ENCODE measurements at places on chromosomes 13 and 19.

GRCh38 chr19:5628919-5629481 lies 6.1 kb downstream of the SAFB start:
- H3K4me3 ChIP-seq = no peak overlapping the region
- H3K4me1 ChIP-seq = peaks cover 8% of the 10 kb centered on the region
- peaks cover 76% of the 10 kb centered on the region for H3K36me3 ChIP-seq
- DNase-seq = no peak
- H3K27ac ChIP-seq = no peak overlapping the region
- no peaks in the 10 kb centered on the region for H3K27me3 ChIP-seq

DNA sequence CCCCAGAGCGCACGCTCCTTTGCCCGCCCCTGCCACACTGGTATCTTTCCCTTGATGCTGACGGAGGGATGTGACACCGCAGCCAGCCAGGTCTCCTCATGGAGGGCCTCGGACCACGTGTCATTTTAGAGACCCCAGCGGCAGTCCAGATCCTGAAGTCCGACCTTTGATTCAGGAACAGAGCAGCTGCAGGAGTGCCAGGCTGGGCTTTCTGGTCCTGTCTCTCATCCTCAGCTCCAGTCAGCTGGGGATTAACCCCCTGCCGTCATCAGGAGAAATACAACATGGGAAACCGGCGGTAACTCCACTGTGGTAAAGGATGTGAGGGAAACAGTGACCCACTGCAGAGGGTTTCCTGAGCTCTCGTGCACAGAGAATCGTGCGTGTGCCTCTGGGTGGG lies 140.6 kb downstream of the SIPA1L3 start:
- no peaks in the 10 kb centered on the region for H3K4me1 ChIP-seq
- DNase-seq = no peak
- H3K4me3 ChIP-seq = no peak overlapping the region
- H3K27ac ChIP-seq = no peak overlapping the region
- H3K36me3 ChIP-seq = peaks cover 3% of the 10 kb centered on the region

- H3K4me1 ChIP-seq = peaks cover 69% of the 10 kb centered on the region
- H3K4me3 ChIP-seq = no peak overlapping the region
- DNase-seq = peak; percentile 91
- peaks cover 6% of the 10 kb centered on the region for H3K36me3 ChIP-seq
Observed at GRCh38 chr19:6060600-6061375, 49.5 kb downstream of the RFX2 start.

GRCh38 chr19:10936661-10937084 lies 8.1 kb downstream of the TIMM29 start:
- H3K4me3 ChIP-seq = no peak overlapping the region
- no peaks in the 10 kb centered on the region for H3K36me3 ChIP-seq
- no peak for DNase-seq
- H3K27me3 ChIP-seq = no peaks in the 10 kb centered on the region

GRCh38 chr19:51803519-51803918 lies 8.6 kb downstream of the FPR3 start:
- H3K4me1 ChIP-seq = peaks cover 13% of the 10 kb centered on the region
- no peaks in the 10 kb centered on the region for H3K27me3 ChIP-seq
- no peak overlapping the region for H3K4me3 ChIP-seq
- no peaks in the 10 kb centered on the region for H3K36me3 ChIP-seq
- DNase-seq = no peak

DNA sequence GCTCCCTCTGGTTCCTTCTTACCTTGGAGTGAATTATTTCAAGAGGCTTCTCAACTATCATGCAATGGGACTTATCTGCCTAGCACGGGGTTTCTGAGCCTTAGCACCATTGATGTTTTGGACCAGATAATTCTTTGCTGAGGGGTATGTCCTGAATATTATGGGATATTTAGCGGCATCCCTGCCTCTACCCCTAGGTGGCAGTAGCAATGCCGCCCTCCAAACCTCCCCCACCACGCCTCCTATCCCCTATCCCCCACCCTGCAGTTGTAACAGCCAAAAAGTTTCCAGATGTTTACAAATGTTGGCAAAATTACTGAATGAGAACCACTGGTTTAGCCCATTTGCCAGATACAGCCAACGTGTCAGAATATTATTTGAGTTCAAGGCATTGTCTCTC lies 125.5 kb downstream of the POSTN start:
- no peak for DNase-seq
- H3K27ac ChIP-seq = no peak overlapping the region

- H3K36me3 ChIP-seq = no peaks in the 10 kb centered on the region
- H3K27ac ChIP-seq = no peak within 1 kb of the TSS
- H3K4me1 ChIP-seq = no peaks in the 10 kb centered on the region
- DNase-seq = peak; percentile 26
- H3K4me3 ChIP-seq = peak within 1 kb of the TSS; percentile 20
Observed at GRCh38 chr13:112968910-112969691, at the start of gene MCF2L. Gene MCF2L (plus strand): TSS chr13:112969214. CDS start chr13:112969380, 166 bp downstream.

DNA sequence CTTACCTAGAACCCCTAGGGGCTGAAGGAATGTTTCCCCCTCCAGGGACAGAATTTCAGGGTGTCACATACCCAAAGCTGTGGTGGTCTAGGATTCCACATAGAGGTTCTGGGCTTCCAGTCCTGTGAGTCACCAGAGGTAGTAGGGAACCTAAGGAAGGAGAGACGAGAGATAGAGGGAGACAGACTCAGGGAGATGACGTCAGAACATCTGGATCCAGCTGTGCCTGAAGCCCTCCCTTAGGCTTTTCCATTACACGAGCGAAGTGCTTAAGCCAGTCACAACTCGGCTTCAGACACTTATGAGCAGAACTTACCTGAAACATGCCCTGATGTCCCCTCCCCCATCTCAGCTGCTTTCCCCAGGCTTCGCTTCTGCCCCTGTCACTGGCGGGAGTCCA lies 11.8 kb upstream of the SELENOW start:
- no peaks in the 10 kb centered on the region for H3K27me3 ChIP-seq
- H3K27ac ChIP-seq = no peak overlapping the region
- H3K4me1 ChIP-seq = no peaks in the 10 kb centered on the region
- H3K36me3 ChIP-seq = no peaks in the 10 kb centered on the region
- H3K4me3 ChIP-seq = no peak overlapping the region

GRCh38 chr13:67117010-67117550 lies 113.1 kb downstream of the PCDH9 start:
- H3K4me1 ChIP-seq = peaks cover 30% of the 10 kb centered on the region
- no peaks in the 10 kb centered on the region for H3K36me3 ChIP-seq
- no peak overlapping the region for H3K27ac ChIP-seq
- no peaks in the 10 kb centered on the region for H3K27me3 ChIP-seq
- no peak overlapping the region for H3K4me3 ChIP-seq

- H3K4me3 ChIP-seq = no peak overlapping the region
- H3K36me3 ChIP-seq = no peaks in the 10 kb centered on the region
Observed at GRCh38 chr13:45821811-45822210, 29.7 kb downstream of the SIAH3 start.

GRCh38 chr19:8361921-8362793 lies 1.8 kb upstream of the ANGPTL4 start:
- 0 out of 2 replicates have a peak, but pooled peaks cover 4% of the 10 kb centered on the region for H3K36me3 ChIP-seq
- H3K4me1 ChIP-seq = peaks cover 20% of the 10 kb centered on the region
- DNase-seq = peak; percentile 98

- H3K36me3 ChIP-seq = no peaks in the 10 kb centered on the region
- H3K27me3 ChIP-seq = no peaks in the 10 kb centered on the region
- no peak overlapping the region for H3K4me3 ChIP-seq
- H3K4me1 ChIP-seq = peaks cover 4% of the 10 kb centered on the region
- DNase-seq = no peak
Observed at GRCh38 chr19:2634228-2634951, 68.1 kb downstream of the GNG7 start.

- H3K4me1 ChIP-seq = no peaks in the 10 kb centered on the region
- no peak overlapping the region for H3K27ac ChIP-seq
- DNase-seq = no peak
- peaks cover 21% of the 10 kb centered on the region for H3K27me3 ChIP-seq
Observed at GRCh38 chr13:51229731-51230130, 7.5 kb downstream of the FAM124A start.

DNA sequence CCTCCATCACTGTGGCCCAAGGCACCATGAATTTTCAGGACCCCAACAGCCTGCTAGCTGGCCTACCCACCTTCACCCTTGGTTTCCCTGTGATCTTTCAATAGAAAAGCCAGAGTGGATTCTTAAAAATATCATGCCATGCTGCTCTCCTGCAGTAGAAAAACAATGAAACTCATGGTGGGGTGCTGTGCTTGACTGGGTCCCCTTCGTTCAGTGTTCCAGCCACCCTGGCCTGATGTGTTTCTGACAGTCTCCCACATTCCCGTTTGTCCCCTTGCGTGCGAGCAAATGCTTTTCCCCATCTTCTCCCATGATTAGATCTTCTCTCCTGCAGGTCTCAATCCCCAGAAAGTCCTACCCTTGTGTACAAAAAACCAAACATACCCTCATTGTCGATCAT lies 43.2 kb downstream of the ABCC4 start:
- no peak for DNase-seq
- no peak overlapping the region for H3K27ac ChIP-seq
- H3K4me3 ChIP-seq = no peak overlapping the region

GRCh38 chr13:99310382-99311031 lies 3.3 kb upstream of the GPR183 start:
- H3K4me3 ChIP-seq = no peak overlapping the region
- peaks cover 2% of the 10 kb centered on the region for H3K4me1 ChIP-seq
- H3K27ac ChIP-seq = no peak overlapping the region

DNA sequence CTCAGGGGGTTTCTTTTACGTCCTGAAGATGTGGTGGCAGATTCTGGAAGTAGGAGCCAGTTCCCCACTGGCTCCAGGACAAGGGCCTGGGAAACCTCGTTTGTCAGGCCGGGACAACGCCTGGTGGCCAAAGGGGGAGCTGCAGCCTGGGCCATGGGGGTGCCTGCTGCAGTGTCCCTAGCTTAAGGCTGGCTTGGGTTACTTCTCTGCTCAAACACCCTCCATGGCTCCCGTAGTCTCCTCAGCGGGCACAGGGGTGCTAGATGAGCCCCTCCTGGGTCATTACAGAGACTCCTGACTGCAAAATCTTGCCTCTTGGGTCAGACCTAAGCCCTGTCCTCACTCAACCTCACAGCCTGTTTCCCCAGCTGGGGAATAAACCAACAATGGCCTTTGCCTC lies 14.7 kb downstream of the CILP2 start:
- no peak overlapping the region for H3K4me3 ChIP-seq
- no peaks in the 10 kb centered on the region for H3K4me1 ChIP-seq
- H3K36me3 ChIP-seq = no peaks in the 10 kb centered on the region
- no peaks in the 10 kb centered on the region for H3K27me3 ChIP-seq

- peaks cover 9% of the 10 kb centered on the region for H3K36me3 ChIP-seq
- no peak overlapping the region for H3K27ac ChIP-seq
- H3K4me1 ChIP-seq = no peaks in the 10 kb centered on the region
- no peaks in the 10 kb centered on the region for H3K27me3 ChIP-seq
Observed at GRCh38 chr19:52007451-52007805, 583 bp downstream of the ZNF615 start.

DNA sequence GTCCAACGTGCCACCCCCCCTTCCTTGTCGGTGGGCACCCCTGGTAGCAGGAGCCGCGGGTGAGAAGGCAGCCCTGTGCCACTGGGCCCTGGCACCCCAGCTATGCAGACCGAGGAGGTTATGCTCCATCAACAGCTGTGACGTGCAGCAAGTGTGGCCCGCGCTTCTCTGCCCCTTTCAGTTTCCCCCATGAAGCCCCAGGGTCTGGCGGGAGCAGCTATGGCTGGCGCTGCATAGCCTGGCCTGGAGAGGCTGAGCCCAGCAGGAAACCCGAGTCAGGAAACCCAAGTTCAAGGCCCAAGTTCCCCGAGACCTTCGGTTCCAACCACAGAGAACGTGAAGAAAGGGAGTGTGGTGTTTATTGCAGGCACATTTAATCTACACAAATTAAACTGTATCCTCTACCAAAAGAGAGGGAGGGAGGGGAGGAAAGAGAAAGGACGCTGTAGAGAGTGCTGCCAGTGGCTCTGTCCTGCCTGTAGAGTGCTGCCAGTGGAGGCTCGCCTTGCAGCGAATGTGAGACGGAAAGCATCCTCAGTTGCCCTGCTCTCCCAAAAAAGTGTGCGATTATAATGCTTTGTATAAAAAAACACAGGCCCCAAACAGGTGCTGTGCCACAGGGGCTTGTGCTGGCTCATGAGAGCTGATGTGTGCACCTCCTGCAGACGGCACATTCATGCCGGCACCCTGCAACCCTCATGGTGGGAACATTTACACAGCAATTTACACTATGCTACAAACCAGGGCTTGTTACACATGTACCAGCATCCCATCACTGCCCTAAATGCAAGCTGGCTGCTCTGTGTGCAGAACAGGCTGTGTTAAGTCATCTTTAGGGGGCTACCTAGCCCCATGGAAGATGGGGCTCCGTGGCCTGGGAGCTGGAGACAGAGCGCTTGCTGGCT lies 16.3 kb downstream of the POP4 start:
- H3K27ac ChIP-seq = no peak overlapping the region
- H3K4me1 ChIP-seq = no peaks in the 10 kb centered on the region
- H3K36me3 ChIP-seq = no peaks in the 10 kb centered on the region
- no peaks in the 10 kb centered on the region for H3K27me3 ChIP-seq
- no peak overlapping the region for H3K4me3 ChIP-seq

DNA sequence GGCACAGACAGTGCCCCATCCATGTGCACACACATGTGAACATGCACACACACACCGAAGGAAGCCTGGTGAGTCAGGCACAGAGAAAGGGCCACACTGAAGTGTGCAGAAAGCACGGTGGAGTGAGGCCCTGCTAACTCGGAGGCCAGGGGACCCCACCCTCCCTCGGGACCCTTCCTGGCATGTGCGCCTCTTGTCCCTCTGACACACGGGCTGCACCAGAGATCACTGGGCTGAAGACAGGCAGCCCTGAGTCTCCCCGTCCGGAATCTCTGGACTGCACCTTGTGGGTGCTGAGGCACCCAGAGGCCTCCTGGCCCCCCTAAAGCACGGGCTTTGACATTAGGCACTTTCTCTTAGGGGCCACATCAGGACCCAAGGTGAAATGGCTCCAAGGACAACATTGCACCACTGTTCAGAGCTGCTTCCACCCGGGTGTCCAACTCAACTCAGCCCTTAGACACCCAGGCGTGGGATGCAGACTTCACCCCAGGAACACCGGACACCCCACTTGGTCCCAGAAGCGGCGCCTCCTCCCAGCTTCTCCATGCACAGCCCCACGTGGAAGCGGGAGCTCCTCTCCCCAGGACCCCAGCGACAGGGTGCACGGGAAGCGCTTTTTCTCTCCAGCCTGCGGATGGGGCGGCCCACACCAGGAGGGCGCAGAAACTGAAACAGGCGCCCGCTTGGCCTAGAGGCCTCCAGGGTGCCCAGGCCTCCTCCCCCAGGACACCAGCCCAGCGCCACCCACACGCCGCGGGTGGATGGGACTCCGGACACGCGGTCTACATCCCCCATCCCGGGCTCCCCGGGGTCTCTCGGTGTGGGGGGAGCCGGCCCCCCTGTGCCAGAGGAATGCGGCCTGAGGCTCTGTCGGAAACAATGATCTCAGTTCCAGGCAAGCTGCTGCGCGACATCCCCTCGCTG lies 90.2 kb downstream of the SPACA7 start:
- no peaks in the 10 kb centered on the region for H3K27me3 ChIP-seq
- no peaks in the 10 kb centered on the region for H3K4me1 ChIP-seq
- no peak overlapping the region for H3K4me3 ChIP-seq
- no peak for DNase-seq
- H3K36me3 ChIP-seq = no peaks in the 10 kb centered on the region

- H3K4me3 ChIP-seq = no peak overlapping the region
- no peak for DNase-seq
- H3K4me1 ChIP-seq = peaks cover 8% of the 10 kb centered on the region
- no peaks in the 10 kb centered on the region for H3K36me3 ChIP-seq
- H3K27me3 ChIP-seq = no peaks in the 10 kb centered on the region
Observed at GRCh38 chr13:87087741-87088140, 583.4 kb upstream of the SLITRK5 start.

Measured in RWPE2 (cell line).